Nucleus accumbens (tissue), 56 donors: ENCODE measurements at places on chromosomes 4 and X.
A peak's percentile ranks its signal among the peaks of the same experiment; 100 is the strongest.

- no peak for DNase-seq
These were observed 1.2 kb upstream of the TMEM144 start for GRCh38 chr4:158208963-158209640.

GRCh38 chr4:69467797-69468196, 27.9 kb downstream of the UGT2B4 start:
- DNase-seq, result no peak

- DNase-seq, result no peak
These were observed 39.1 kb downstream of the YTHDC1 start for GRCh38 chr4:68310651-68311247.

DNA sequence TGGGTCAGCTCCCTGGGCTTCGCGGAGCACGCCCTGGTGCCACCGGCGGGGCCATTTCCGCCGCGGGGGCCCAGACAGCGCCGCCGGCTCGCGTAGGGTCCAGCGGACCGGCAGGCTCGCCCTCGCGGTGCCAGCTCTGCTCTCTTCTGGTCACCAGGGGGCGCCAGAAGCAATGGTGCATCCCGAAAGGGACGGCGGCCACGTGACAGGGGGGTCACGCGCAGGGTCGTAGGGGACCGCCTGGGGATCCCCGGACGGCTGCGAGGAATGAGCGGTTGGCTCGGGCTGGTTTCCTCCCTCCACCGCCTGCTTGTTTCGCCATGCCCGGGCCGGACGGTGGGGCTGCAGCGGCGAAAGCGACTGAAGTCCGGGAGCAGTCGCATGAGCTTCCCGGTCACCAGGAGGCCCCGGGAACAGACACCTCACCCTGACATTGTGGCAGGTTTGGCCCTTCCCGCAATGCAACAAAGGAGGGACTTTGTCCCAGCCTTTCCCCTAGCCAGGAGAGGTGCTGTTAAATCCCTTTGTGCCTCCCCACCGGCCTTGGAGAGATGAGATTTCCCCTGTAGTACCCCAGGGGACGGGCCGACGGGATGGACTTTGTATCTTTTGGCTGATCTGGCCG, 15.8 kb downstream of the ZCCHC12 start:
- peak; percentile 64 for DNase-seq

- DNase-seq, result no peak
These were observed 292.3 kb upstream of the GK2 start for GRCh38 chr4:79700356-79700755.

DNA sequence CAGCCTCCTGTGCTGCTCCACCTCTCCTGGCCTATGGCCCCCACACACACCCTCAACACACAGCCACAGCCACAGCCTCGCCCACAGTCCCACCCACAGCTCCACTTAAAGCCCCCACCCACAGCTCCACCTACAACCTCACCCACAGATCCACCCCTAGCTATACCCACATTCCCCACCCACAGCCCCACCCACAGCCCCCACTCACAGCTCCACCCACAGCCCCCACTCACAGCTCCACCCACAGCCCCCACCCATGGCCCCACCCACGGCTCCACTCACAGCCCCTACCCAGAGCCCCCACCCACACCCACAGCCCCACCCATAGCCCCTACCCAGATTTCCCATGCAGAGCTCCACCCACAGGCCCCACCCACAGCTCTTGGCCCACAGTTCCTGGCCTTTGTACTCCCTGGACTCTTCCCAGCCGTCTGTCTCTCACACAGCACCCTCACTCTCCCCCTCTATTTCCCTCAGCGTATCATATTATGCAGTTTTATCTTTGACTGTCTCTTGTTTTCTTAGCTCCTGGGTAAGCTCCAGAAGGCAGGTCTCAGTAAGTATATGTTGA, 322.5 kb downstream of the EVC2 start:
- no peak for DNase-seq

DNA sequence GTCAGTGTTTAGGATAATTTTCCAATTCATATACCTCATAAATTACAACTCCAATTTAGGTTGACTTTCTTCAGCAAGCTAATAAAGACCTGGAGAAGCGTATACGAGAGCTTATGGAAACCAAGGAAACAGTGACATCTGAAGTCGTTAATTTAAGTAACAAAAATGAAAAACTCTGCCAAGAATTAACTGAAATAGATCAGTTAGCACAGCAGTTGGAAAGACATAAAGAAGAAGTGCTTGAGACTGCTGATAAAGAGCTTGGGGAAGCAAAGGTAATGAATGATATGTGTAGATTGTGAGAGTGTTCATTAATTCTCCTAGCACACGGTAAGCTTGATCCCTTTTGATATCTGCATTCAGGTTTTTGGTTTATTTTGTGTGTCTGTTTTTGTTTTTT, 16.8 kb downstream of the CEP135 start:
- no peak for DNase-seq

- no peak for DNase-seq
These were observed 412 bp downstream of the SLC10A3 start for GRCh38 chrX:154490021-154490413.

- DNase-seq, result no peak
These were observed 26.0 kb downstream of the ADH4 start for GRCh38 chr4:99117876-99118693.

DNA sequence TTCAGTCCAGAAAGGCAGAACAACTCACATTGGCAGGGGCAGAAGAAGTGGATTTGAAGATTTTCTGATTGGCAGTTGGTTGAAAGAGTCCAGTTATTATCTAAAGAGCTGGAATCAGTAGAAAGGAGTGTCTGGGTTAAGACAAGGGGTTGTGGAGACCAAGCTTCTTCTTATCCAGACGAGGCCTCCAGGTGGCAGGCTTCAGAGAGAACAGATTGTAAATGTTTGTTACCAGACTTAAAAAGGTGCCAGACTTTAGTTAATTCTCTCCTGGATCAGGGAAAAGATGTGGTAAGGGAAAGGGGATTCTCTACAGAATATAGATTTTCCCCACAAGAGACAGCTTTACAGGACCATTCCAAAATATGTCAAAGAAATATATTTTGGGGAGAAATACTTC, 36.7 kb upstream of the TLR3 start:
- DNase-seq, result no peak

- DNase-seq, result no peak
These were observed 22.4 kb upstream of the XAGE2 start for GRCh38 chrX:52346174-52347165.

GRCh38 chrX:40349251-40349650, 231.5 kb upstream of the ATP6AP2 start:
- no peak for DNase-seq

DNA sequence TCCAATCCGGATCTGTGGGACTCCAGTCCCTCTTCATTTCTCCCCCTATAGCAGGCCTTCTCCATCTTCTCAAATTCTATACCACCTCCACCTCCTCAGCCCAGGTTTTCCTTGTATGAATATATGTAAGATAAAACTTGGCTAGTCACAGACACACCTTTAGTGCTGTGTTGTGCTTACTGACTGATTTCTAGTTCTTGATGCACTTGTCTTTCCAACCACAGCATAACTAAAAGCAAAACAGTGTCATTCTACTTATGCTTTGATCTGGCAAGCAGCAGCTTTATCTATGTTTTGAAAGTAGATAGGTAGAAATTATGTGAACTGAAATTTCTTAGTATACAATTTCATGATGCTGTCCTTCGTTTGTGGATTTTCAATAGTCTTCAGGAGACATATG, 47.5 kb downstream of the CCNI start:
- DNase-seq, result no peak

DNA sequence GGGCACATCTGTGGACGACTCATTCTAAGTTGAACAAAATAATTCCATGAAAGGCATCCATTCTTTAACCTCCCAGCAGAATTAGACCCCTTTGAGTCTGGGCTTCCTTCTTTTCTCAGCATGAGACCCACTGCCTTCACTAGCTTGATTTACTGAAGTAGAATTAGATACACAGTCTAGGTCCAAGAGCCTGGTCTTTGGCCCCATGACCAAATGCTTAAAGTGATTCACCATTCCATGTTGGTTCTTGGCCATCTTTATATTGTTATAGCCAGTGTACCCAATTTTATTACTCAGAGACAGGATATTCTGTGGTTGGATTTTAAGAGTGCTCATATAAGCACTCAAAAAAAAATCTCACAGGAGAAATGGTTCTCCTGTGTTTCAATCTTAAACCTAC, 155.3 kb upstream of the GPC4 start:
- no peak for DNase-seq
